ENCODE measurements at places on chromosomes 2 and 18.

DNA sequence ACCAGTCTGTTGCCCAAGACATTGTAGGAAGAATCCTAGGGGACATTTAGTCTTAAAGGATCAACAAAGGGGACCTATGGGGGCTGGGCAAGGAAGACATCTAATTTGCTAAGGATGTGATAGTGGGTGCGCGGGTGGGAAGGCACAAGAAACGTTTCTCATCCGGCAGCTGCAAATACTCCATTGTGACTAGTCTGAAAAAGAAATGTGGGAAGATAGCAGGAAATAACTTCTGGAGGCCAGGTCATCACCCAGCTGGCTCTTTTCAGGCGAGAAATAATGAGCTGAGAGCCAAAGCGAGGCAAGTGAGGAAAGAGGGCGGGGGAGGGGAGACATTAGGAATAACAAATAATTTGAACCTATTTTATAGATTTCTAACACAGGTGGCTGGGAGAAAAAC is 70.3 kb upstream of the NCK2 start:
- DNase-seq: no peak

- no peak for DNase-seq
Measured at GRCh38 chr2:201872591-201872990, 66.3 kb downstream of the CDK15 start.

DNA sequence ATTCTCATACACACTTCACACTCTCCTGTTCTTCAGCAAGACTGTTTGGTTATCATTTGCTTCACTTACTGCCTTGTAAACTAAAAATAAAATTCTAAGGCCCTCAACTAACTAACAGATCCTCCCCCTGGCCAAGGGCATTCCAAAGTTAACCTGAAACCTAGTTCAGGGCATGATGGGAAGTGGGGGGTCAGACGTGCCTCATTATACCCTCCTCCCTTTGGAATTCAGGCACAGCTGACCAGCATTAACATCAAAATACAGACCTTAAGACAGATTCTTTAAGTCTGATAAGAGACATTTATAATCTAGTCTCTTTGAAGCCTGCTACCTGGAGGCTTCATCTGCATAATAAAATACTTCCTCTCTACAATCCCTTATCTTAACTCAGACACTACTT is 221.0 kb downstream of the NOL4 start:
- no peak for DNase-seq

GRCh38 chr2:202376460-202377206 is 506 bp downstream of the BMPR2 start:
- DNase-seq: no peak

All from lower leg skin (tissue), 4 donors.